ENCODE measurements at places on chromosomes 12 and 14.

DNA sequence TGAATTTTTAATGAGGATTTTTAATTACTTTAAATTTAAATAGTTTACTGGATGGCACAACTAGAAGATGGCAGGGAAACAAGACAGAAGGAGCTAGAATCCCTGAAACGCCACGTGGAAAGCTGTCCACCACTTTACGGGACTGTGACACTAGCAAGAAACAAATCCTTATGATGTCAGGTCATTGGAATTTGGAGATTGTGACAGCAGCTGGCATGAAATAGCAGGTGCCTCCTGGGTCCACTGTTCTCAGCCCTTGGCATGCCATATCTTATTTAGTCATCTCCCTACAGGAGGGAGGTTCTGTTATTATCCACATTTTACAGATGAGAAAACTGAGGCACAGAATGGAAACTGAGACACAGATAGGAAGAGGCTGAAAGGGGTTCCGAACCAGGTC is 113.8 kb downstream of the BCL11B start:
- no peak for DNase-seq

GRCh38 chr12:5780536-5780935 is 164.5 kb downstream of the ANO2 start:
- DNase-seq: peak; percentile 51

DNA sequence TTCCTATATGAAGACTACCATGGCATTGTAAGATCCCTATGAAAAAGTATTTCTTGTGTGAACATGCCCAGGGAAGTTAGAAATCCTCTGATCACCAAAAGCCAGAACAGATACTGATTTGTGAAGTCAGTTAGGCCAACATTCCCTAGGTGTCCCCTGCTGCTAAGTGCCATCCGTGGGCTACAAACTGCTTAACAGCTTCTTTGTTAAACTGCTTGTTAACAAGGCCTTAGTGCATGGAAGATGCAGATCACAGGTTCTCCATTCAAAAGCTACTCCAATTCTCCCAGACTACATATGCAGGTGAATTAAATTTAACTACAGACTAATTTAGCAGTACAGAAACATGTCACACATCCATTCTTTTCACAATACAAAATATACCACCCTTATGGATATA is 108.2 kb downstream of the PRICKLE1 start:
- DNase-seq: no peak

DNA sequence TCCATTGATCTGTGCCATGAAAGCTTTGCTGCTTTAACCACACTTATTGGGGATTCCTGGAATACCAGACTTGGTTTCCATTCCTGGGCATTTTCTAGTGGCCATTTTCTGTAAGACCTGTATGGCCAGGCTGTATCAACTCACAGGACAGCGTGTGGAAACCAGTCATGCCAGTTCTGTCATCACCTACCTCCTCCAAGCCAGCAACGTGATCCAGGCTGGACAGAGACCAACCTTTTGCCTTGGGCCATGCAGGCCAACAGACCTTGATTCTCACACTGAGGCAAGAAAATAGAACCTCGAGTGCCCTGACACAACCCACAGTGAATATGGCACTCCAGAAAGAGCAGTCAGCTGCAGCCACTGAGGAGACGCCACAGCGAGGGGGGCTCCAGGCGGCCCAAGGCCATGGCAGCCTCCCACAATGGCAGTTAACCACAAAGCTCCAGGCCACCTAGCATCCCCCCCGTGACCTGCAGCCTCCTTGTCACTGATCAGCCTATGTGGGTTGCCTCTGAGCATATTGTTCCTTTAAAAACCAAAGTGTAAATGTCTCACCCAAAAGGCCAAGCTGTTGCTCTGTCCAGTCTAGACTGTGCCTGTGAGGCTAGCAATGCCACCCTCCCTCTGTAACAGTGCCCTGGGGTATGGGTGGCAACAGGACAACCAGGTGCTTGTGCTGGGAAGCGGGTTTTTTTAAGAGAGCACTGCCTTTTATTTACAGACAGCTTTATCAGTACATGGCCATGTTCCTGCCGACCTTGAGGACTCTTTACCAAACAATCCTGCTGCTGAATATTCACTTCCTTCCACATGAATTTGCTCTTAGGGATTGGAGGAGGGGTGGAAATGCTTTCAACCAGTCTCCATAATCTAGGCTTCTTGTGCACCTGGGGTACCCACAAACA is 168.7 kb upstream of the HIF1A start:
- no peak for DNase-seq

GRCh38 chr14:56608689-56609088 is 29.1 kb downstream of the TMEM260 start:
- DNase-seq: no peak

- DNase-seq: no peak
Measured at GRCh38 chr12:132966676-132967415, 10.7 kb upstream of the ZNF605 start.

DNA sequence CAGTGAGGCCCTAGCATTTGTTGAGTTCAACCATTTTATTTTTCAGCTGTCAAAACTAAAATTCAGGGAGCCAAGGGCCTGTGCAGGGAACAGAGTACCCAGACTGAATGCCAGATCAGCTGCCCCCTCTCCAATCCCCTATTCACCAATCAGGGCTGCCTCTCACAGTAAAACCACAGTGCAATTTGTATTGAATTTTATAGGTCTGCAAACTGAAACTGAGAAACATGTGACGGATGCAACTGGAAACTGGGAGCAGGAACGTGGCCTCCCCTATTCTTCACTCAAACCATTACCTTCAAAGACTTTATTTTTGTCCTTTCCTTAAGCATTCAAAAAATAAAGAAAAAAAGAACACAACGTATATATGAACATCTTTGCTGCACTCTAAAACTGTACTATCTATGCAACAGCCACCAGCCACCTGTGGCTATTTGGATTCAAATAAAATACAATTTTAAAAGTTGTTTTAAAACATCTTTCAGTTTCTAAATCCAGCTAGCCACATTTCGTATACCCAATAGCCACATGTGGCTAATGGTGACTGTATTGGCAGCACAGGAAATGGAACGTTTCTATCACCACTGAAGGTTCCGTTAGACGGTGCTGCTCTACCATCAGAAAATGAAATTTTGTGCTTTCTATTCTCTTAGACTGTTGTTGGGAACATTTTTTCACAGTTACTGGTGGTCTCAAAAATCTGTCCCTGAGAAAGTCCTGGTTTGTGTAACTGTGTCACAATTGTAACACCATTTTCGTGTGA is 371.3 kb upstream of the FAR2 start:
- DNase-seq: no peak

DNA sequence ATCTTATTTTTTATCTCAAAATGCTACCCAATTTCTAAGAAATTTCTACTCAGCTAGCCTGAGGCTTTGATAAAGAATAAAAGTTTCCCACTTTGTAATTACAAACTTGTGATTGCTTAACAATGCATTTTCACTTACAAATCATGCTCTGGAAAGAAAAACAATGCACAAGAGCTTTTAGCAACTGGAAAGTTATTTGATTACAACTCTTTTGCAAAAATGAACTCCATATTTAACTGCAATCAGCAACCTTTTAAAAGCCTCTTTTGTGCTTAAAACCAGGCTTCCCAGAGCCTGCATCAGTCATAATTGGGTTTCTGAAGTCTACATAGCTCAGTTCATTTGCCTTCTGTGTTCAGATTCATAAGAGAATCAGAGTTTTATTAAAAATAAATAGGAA is 395.2 kb downstream of the PAWR start:
- no peak for DNase-seq

GRCh38 chr12:6965714-6966113 is 4.8 kb downstream of the PHB2 start:
- DNase-seq: no peak

DNA sequence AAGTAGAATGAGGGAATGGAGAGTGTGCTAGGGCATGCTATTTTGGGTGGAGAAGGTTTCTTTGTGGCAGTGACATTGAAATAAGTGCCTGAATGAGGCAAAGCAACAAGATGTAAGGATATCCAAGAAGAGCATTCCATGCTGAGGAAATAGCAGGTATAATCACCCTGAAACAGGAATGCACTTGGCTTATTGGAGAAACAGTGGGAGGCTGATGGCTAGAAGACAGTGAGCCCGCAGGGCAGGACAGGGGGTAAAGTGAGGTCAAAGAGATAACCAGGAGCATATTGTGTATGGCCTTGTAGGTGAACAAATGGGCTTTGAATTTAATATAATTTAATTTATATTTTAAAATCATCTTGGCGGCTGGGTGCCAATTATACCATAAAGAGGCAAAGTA is 877.0 kb downstream of the DIO2 start:
- no peak for DNase-seq

DNA sequence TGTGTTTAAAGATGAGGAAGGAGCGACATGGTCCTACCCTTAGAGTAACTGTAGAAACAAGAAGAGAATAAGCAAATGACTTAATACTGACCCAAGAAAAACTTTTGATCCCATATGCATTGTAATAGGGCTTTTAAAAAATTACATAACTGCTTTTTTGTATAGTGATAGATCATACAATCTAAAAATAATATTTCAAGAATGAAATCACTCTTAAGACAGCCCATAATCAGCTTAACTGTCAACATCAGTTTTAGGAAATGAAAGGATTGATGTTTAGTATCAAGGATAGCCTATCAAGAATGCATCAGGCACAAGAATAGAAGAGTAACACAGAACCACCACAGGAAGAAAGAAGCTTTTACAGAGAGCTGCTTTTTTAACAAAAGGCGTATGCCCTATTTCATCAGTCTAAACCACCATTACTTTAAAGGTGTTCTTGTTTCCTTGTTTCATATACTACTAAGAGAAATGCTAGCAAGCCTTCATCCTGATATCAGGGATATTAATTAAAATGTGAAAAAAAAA is 64.5 kb downstream of the MARK3 start:
- DNase-seq: no peak

GRCh38 chr12:70571029-70571428 is 66.2 kb downstream of the PTPRB start:
- no peak for DNase-seq

DNA sequence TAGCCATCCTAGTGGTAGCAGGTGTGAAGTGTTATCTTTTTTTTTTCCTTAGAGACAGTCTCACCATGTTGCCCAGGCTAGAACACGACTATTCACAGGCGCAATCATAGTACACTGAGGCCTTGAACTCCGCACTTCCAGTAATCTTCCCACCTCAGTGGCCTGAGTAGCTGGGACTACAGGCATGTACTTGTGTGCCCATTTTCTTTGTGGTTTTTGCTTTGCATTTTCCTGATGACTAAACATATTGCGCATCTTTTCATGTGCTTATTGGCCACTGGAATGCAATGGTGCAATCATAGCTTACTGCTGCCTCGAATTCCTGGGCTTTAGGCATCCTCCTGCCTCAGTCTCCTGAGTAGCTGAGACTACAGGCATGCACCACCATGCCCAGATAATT is 33.3 kb upstream of the GCH1 start:
- DNase-seq: no peak

DNA sequence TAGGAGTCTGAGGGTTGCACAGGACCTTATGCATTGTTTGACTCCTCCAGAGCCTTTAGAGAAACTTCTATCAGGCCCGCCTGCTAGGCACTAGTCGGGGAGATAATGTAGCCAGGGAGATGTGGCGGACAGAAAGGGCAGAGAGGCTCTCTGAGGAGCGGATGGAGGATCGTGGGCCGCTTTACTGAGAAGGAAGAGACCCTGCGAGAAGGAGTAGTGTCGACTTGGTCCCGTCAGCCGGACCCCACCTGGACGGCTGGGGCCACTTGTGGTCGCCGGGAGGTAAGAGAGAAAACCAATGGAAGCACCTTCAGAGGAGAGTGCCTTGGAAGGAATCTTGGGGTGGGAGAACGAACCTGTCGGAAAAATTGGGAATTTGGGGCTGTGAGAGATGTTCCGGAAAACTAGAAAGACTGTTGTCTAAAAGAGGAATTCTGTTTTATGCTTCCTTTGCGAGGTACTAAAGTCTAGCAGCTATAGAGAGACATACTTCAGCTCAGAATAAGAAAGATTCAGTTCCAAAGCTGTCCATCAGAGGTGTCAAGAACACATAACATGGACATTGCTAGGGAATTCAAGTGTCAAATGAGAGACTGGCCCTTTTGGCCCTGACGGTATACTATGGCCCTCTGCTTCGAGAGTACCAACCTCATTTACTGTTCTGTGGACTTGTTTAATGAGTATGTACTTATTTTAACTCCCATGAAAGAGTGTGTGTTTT is 660 bp upstream of the MCRS1 start:
- no peak for DNase-seq

GRCh38 chr12:69546693-69547438 is 38.4 kb upstream of the CCT2 start:
- DNase-seq: no peak

GRCh38 chr12:107967170-107967569 is 161.9 kb upstream of the WSCD2 start:
- DNase-seq: no peak

DNA sequence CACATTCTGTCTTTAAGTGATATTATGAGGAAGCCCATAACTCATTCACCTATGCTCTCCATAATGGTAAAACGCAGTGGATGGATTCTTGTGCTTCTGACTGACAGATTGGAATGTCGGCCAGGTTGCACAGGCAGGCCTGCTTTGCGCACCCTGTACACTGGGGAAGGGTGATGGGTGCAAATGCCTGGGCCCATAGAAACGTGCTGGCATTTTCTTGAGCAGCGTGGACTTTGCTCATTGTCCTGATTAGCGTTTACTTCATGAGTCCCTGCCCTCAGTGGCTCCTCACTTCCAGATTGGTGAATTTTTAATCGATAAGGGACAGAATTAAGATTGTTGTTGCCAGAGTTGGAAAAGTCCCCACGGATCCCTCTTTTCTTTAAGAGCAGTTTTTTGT is 80.9 kb upstream of the TRAF3 start:
- DNase-seq: no peak

GRCh38 chr14:104477666-104478380 is 101.7 kb upstream of the C14orf180 start:
- DNase-seq: peak; percentile 28

GRCh38 chr12:109294286-109294796 is 14.7 kb downstream of the FOXN4 start:
- DNase-seq: no peak

GRCh38 chr14:58082491-58083098 is 69.4 kb downstream of the ARMH4 start:
- DNase-seq: no peak

GRCh38 chr12:95634622-95635621 is 83.6 kb upstream of the USP44 start:
- no peak for DNase-seq

DNA sequence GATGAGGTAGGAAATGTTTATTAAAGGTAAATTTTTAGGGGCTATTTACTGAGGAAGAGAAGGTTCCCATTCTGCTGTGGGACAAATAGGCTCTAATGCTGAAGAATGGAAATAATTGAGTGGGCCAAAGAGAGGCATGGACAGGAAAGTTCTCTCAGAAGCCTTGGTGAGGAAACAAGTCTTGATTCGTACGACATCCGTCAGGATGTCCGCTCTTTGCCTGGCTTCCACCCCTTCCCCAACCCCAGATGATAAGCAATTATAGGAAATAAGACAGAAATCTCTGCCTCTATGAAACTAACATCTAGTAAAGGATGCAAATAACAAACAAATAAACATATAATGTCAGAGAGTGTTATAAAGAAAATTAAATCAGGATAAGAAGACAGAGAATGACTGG is 91.7 kb upstream of the BCAT1 start:
- DNase-seq: no peak
